ENCODE measurements at places on chromosomes 12 and 14. TPM values are rescaled to one million over a fixed set of nuclear protein-coding genes. Genes with fewer than 3 reads are reported as not detected.

DNA sequence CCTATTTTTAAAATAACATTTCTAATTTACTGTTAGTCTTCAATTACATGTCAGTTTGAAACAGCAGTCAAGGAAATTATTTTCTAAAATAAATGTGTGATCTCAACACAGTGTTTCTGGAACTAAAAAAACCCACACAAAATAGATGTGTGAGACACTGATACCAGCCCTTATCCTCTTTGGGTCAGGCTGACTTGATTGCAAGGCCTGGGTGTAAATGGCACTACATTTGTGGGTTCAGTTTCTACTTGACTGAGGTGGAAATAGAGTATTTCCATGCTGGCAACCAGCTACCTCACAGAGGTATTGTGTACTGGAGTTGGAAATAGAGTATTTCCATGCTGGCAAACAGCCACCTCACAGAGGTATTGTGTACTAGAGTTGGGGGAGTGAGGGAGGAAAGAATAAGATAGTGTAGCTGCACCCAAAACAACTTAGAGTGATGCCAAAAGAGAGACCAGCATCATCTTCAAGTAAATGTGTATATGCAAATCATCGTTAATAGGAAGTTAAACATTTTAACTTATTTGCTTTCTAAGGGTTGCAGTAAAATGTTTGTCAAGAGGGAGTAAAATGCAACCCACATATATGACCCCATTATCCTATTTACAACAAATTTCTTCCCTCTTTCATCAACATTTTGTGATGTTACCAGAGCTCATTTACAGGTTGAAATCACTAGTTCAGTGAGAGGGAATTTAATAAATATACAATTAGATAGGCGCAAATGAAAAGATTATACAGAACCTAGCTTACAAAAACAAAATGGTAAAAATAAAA, 10.7 kb upstream of the LYZ start:
- no peak for DNase-seq

- no peak for DNase-seq
Measured at GRCh38 chr12:127169321-127170181, 1097.4 kb upstream of the TMEM132C start.

GRCh38 chr12:26782372-26783130, 50.4 kb downstream of the ITPR2 start:
- no peak for DNase-seq

The BMP4 gene
- total RNA-seq, result 0.85 TPM

GRCh38 chr14:32070282-32070681, 6.8 kb upstream of the ARHGAP5 start:
- DNase-seq, result no peak

DNA sequence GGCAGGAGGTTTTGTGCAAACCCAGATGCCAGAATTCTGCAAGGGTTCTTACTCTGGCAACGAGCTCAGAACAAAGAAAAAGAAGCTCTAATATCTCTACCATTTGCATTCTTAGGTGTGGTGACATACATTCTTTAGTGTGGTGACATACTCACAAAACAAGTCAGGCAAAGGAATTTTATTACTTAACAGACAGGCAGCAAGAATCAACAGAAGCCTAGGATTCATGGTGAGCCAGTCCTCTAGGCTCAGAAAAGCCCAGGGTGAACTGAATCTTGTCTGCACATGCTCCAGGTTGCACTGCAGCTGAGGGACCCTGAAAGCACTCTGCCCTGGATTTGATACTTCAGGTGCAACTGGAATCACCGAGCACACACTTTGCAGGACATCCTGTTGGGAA, 122.4 kb upstream of the PTPRQ start:
- no peak for DNase-seq

DNA sequence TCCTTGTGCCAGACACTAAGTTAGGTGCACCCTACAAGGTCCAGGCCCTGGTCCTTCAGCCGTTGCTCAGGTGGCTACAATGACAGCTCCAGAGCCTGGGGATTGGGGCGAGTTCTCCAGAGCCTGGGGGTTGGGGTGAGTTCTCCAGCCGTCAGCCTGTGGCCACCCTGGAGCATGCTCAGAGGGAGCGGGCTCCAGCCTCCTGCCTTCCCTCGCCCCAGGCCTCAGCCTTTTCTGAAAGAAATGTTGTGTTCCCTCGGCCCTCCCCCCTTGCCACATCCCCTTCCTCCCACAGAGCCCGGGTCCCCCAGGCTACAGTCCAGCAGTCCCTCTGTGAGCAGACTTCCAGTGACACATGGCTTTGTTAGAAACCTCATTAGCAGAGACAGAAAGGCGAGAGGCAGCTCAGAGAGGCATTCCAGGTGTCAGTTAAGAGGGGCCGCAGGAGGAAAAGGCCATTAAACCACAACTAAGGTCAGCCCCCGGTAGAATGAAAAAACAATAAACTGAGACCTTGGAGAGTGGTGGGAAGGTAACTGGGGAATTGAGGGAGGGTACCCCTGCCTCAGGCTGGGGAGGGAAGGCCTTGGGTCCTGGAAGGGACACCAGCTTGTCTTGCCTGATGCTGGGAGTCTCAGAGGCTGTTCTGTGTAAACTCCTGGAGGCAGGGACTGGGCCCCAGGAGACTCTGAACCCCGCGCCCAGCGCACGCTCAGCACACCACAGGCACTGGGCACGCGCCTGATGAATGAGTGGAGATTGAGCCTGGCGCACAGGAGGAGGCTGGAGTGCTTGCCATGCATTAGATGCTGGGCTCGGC, 23.1 kb upstream of the COL2A1 start:
- no peak for DNase-seq

GRCh38 chr12:25718081-25718731, 165.1 kb upstream of the LMNTD1 start:
- DNase-seq, result no peak

The IAPP gene
- not detected for total RNA-seq

- DNase-seq, result no peak
Measured at GRCh38 chr12:94147387-94147990, 888 bp upstream of the PLXNC1 start.

- no peak for DNase-seq
Measured at GRCh38 chr14:61065656-61066055, 84.6 kb downstream of the SLC38A6 start.

DNA sequence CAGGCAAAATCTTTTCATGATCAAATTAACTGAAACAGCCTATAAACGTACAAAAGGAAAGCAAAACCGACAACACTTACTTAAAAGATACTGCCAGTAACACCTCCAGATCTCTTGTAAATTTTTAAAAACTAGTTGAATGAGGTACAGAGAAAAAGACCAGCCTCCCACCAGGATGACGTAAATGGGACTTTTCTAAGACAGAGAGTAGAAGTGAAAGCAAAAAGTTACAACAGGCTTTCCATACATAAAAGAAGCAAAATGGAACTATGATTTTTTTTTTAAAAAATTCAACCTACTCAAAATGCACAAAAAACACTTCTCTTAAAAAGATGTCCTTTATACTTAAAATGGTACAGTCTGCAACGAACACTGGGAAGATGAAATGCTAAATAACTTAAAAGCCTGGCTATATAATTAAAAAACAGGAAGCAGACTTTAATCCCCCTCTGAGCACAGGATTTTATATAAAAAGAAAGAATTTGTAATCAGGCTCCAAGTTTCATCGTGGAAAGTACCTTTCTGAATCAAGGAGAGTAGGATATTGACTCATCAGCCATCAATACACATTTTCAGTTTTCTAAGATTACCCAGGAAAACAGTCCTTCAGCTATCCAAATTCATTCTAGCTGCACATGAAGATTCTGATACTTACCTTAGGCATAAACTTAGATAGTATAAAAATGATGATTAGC, 14.2 kb upstream of the MYO1A start:
- peak; percentile 77 for DNase-seq

DNA sequence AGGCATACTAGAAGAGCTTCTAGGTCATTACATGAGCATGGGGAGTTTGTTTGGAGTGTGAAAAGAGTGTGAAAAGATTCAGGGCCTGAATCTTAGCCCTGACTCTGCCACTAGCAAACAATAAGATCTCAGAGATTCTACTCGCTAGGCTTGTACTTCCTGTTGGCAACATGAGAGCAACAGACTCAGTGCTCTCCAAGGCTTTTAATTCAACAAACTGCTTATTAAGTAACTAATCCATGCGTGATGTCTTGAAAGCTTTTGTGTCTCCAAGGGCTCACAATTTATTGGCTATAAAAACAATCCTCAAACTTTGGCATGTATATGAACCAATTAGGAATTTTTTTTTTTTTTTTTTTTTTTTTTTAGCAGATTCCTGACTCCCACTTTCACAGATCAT, 105.1 kb downstream of the STXBP6 start:
- no peak for DNase-seq

- DNase-seq, result no peak
Measured at GRCh38 chr14:73723406-73723796, 9.2 kb upstream of the PNMA1 start.

The TMTC1 gene
- 0.26 TPM for total RNA-seq

DNA sequence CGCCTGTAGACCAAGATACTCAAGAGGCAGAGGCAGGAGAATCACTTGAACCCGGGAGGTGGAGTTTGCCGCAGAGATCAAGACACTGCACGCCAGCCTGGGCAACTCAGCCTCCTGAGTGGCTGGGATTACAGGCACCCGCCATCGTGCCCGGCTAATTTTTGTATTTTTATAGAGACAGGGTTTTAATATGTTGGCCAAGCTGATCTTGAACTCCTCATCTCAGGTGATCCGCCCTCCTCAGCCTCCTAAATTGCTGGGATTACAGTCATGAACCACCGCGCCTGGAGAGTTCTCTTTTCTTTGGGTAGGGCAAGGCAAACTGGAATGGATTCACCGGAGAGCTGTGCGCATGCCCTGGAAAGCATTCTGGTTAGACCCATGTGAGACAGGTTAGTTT, 179.3 kb upstream of the ALG10B start:
- no peak for DNase-seq

- no peak for DNase-seq
Measured at GRCh38 chr14:33848706-33849454, 102.0 kb downstream of the EGLN3 start.

GRCh38 chr14:102507081-102507856, 2.3 kb downstream of the ANKRD9 start:
- no peak for DNase-seq

GRCh38 chr14:101553931-101554330, 7.4 kb upstream of the DIO3 start:
- no peak for DNase-seq

The AICDA gene
- 0.18 TPM for total RNA-seq

DNA sequence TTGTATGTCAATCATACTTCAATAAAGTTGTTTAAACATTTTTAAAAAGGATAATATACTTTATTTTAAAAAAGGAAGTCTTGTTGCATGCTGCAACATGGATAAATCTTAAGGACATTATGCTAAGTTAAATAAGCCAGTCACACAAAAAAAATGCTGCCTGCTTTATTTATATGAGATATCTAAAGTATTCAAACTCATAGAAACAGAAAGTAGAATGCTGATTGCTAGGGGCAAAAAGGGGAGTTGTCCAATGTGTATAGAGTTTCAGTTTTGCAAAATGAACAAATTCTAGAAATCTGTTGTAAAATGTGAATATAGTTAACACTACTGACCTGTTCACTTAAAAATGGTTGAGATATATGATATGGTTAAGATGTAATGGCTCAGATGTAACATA, 8.7 kb downstream of the KLRC4 start:
- DNase-seq, result no peak

DNA sequence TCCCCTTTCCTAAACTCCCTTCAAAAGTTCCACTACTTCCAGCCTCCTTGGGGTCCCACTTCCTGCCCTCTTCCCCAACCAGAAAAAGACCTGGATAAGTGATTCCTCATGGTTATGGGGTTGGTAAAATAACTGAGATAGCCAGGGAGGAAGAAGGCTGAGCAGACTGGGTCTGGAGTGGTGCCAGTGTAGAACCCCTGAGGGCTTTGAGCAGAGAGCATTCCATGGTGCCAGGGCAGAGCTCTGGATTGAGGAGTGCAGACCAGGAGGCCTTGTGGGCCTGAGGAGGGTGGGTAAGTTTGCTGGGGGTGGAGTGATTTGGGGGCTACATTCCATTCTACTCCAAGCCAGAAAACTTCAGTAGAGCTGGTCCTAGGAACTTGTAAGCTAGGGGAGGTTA, 9.5 kb upstream of the CISTR start:
- DNase-seq, result no peak

DNA sequence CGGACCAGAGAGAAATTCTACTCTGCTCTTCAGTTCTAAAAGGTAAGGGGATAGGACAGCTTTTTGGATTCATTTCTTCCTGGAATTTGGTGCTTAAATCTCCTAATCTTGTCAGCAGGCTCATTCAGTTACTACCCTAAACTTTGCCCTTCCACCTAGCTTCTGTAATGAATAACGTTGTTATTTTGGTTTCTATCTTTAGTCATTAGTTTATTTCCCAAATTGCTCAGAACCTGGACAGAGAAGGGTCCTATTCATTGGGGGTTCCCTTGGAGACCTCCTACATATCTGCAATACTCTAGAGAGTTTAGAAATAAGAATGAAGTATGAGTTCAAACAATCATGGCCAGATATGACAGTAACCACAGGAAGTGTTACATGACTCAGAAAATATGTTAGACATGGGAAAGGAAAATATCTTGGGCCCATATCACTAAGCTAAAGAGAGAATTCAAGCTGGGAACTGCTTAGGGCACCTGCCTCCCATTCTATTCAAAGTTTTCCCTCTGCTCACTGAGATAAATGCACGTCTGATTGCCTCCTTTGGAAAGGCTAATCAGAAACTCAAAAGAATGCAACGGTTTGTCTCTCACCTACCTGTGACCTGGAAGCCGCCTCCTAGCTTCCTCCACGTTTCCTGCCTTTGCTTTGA, 87.9 kb downstream of the GAS2L3 start:
- DNase-seq, result no peak

- peak; percentile 47 for DNase-seq
Measured at GRCh38 chr12:123761841-123762714, at the start of gene DNAH10. Gene DNAH10, plus strand, starts transcription at chr12:123762301. Its CDS starts 36 bp downstream, at chr12:123762337.

The ACOT4 gene
- 0.55 TPM for total RNA-seq

- no peak for DNase-seq
Measured at GRCh38 chr14:97401714-97402113, 604.5 kb downstream of the VRK1 start.

- DNase-seq, result no peak
Measured at GRCh38 chr12:56062996-56063395, 17.0 kb upstream of the ERBB3 start.

The FOS gene
- total RNA-seq, result 24.1 TPM

Measured in T-cell (primary cell).